ENCODE measurements at places on chromosomes 6 and 20.

- no peak for DNase-seq
Observed at GRCh38 chr6:21109391-21110178, 484.0 kb upstream of the SOX4 start.

- DNase-seq = no peak
Observed at GRCh38 chr6:38720295-38720694, 5.2 kb downstream of the DNAH8 start.

DNA sequence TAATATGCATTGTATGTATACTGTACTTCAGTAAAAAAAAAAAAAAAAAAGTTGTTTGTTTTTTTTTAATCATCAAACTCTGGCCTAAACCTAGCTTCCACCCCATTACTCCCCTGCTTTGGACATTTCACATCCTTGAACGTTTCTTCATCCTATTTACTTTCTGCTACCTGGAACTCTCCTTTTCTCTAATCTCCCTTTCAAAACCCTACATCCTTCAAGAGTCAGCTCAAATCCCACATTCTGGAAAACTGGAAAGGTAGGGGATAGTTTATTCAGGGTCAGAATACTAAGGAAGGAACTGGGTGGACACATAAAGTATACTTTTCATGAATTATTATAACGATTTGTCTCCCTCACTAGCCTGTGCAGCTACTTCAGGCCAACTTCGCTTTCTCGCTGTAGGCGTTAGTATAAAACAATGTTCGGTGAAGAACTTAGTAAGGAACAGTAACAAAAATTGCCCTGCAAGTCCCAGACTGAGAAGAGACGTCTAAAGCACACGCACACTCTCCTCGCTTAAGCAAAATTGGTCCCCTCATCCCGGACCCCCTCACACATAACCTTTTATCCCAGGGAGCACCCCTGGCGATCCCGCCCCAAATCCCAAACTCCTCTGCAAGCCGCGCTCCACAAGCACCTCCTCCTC lies 775 bp downstream of the PIGU start:
- no peak for DNase-seq

- no peak for DNase-seq
Observed at GRCh38 chr6:13851330-13851729, 37.0 kb upstream of the MCUR1 start.

GRCh38 chr6:130655586-130655985 lies 171.6 kb upstream of the SMLR1 start:
- DNase-seq = no peak

DNA sequence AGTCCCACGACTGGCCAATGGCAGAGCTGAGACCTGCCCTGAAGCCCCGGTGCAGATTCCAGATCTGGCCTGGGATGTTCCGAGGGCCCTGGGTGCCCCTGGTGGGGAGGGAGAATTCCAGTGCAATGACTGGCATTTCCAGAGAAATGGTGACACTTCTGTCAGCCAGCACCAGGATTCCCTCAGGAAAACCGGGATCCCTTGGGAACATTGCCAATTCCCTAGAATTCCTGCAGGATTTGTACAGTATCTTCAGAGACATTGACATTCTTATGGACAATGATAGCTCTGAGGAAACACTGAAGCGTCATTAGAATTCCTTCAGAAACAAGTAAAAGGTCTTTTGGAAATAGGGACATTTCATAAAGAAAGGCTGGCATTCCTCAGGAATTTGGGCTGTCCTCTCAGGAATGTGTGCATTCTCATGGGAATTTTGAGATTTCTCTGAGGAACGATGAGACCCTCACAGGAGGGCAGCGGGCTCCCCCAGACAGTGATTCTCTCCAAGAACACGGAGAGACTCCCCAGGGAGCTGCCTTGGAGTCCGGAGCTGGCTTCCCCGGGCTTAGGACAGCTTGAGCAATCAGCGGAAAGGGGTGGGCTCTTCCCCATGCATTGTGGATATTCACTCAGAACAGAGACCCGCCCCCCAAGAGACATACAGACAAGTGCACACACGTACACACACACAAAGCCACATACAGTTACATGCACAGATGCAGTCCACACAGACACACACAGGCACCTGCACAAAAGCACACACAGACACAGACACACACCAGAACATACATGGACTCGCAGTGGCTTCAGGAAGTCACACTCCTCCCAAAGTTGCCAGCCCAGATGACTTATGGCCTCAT lies 35.2 kb upstream of the BPIFA2 start:
- DNase-seq = no peak

DNA sequence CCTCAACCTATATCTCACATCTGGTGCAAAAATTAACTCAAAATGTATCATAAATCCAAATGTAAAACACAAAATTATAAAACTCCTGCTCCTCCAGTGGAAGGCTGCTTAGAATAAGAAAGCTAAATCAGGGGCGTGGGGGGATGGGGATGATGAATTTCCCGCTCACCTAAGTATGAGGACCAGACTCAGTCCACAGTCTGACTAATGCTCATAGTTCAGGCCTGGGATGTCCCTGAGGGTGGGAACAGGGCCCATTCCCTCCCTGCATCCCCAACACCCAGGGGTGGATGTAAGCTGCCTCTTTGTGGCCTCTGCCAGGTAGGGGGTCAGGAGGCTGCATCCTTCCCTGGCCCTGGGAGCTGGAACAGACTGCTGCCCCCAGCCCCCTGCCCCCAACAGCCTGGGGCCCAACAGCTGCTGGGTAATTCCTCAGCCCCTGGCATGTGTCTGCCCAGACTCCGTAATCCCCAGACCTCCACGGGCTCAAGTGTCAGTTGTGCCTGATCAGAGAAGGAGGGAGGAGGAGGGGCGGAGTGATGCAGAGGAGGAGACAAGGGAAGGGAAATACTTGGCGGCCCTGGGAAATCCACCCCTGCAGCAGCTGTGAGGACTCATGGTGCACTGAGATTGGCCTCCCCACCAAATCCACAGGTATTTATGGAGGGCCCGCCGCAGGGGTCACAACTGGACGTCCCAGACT lies 224.5 kb downstream of the PREX1 start:
- DNase-seq = no peak

DNA sequence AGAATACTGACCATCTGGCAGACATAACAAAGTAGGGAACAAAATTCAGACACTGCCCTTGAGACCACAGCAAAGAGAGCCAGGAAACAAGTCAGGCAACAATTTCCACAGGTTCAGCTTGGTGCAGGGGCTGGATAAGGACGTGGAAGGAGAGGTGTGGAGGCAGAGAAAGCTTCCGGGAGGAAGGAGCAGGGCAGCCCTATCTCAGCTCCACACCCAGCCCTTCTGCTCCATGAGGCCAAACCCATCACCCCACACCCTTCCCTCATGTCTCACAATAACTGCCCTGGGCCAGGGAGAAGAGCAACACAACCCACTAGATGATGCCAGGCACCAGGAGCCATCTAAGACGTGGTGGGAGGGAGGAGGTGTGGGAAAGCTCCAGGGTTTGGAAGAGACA lies 5.8 kb downstream of the SNHG17 start:
- no peak for DNase-seq

DNA sequence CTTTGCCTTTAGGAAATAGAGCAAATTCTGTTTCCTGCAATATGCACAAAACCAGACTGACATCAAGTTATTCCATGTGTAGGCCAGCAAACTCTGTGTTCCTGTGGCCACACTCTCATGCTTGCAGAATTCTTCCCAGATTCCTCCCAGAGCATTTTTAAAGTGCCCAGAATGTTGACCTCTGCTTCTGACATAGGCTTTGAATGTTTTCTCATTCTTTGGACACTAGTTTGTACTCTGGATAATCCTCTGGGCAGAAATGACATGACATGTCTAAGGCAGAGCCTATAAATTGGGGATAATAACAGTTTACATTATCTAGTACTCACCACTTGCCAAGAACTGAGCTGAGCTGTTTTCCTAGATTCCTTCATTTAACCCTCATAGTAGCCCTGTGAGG lies 9.2 kb upstream of the EFHC1 start:
- no peak for DNase-seq

DNA sequence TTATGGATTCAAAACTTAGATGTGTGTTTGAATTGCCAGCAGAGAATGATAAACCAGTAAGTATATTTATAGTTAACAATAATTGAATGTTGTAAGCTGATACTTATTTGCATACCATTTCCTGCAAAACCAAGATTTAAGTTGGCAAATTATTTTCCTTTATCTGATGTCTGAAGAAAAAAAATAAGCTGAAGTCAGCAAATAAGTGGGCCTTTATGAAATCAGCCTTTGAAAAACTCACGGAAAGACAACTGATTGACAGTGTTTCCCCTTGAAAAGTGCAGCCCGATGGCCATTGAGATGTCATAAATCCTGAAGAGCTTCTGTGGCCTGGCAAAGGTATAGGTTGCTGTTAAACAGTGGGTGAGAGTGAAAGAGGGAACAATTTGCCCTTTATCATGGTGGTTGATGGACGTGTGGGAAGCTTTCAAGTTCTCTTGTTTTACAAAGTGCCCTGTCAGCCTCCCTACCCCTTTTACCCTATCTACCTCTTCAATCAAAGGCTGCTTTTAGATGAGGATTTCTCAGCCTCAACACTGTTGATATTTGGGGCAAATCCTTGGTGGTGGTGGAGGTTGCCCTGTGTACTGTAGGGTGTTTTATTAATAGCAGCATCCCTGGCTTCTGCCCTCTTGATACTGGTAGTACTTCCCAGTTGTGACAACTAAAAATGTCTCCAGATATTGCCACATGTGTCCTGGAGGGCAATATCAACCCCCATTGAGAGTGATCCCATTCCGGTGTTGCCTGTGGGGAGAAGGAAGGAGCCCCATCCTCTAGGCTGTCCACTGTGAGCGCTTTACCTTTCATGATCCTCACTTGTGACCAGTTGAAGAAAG lies 50.2 kb downstream of the VAPB start:
- DNase-seq = no peak

DNA sequence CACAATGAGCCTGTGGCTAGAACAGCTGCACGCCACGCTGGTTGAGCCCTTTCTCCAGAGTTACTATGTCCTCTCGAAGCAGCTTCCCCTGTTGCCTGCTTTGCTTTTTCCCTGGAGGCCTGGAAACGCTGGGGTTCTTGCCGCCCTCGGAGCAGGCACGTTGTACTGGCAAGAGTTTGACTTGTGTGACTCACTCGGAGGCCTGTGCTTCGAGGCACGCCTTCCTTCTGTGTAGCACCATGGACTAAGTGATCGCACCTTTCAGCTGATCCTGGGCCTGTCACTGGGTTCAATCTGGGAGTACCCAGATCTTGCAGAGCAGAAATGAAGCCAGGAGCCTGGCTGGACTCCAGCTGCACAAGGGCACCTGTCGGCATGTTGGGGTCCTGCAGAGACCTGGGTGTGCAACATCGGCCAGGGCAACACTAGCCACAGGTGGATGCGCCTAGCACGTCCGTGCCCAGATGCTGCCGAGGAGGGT lies 5.2 kb downstream of the INSM1 start:
- no peak for DNase-seq

GRCh38 chr20:51594236-51595057 lies 51.9 kb upstream of the NFATC2 start:
- DNase-seq = no peak

- DNase-seq = no peak
Observed at GRCh38 chr6:132333639-132334520, 67.4 kb downstream of the MOXD1 start.

GRCh38 chr6:50056242-50056641 lies 6.5 kb upstream of the DEFB112 start:
- no peak for DNase-seq

GRCh38 chr6:42637681-42638080 lies 73.9 kb downstream of the UBR2 start:
- DNase-seq = no peak

- DNase-seq = no peak
Observed at GRCh38 chr6:46719099-46719498, 16.1 kb downstream of the PLA2G7 start.

All from cortex of kidney (tissue), 1 donor.